ENCODE measurements at places on chromosomes 16 and 17.

DNA sequence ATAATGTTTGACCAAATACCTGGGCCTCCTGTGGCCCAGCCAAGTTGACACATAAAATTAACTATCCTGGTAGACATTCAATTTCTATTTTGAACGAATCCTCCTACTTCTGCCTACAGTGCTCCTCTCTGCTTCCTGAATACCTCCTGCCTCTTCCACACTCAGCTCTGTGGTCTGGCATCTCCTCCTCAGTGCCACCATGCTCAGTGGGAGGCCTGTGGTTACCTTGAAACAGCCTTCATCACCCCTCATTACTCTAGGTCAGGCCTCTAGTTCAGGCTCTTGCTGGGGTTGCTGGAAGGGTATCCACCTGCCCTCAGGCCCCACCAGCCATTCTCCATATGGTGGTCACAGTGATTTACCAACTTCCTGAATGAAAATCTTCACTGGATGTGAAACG lies 5.1 kb downstream of the LYRM9 start:
- no peak for DNase-seq

DNA sequence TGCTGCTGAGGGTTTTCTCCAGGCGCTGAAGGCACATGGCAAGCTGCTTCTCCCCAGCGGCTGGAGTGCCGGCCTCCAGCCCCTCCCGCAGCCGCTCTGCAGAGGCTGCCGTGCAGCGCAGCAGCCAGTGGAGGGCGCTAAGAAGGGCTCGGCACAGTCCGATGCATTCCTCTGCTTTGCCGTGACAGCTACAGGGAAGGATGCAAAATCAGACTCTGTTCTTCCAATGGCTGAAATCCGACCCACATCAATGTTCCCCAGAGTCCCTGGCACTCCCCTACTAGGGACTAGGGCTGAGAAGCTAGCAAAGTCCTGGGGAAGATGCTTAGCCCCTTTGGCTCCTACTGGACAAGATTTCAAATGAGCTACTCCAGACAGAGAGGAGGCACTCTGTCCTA lies 19.0 kb downstream of the MED24 start:
- DNase-seq: no peak

DNA sequence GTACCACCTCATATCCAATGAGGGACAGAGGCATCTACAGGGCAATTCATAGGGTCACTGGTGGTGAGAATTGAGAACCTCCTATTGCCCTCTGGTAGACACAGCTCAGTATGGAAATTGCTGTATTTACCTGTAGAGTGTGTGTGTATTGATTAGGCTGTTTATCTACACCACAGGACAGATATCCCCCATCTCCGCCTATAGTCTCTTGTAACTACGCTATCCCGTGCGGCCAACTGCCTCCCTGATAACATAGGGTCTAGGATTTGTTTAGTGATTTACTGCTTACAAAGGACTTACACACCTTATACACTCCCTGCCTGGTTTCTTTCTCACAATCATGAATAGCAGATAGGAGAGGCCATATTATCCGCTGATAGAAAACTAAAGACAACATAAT lies 1.7 kb upstream of the STAT3 start:
- DNase-seq: no peak

DNA sequence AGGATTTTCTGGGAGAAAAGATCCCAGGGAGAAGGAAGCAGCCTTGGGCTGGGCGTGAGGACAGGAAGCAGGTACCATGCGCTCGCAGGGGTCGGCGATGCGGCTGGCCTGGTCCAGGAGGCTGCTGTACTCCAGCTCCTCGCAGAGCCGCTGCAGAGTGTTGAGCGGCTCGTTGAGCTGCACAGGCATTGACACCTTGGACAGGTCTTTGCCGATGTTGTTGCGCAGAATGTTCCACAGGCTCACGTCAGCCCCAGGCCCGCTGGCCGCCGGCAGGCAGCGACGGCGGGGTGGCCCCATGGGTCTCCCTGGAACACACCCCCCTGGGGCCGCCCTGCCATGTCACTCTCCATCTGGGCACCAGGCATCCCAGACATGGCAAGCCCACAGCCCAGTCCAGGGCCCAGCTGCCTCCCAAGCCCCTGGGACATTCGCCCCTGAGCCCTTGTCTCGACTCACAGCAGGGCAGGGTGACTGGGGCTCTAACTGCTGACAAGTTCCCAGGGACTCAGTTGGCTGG lies 8.0 kb downstream of the OSBPL7 start:
- DNase-seq: no peak

DNA sequence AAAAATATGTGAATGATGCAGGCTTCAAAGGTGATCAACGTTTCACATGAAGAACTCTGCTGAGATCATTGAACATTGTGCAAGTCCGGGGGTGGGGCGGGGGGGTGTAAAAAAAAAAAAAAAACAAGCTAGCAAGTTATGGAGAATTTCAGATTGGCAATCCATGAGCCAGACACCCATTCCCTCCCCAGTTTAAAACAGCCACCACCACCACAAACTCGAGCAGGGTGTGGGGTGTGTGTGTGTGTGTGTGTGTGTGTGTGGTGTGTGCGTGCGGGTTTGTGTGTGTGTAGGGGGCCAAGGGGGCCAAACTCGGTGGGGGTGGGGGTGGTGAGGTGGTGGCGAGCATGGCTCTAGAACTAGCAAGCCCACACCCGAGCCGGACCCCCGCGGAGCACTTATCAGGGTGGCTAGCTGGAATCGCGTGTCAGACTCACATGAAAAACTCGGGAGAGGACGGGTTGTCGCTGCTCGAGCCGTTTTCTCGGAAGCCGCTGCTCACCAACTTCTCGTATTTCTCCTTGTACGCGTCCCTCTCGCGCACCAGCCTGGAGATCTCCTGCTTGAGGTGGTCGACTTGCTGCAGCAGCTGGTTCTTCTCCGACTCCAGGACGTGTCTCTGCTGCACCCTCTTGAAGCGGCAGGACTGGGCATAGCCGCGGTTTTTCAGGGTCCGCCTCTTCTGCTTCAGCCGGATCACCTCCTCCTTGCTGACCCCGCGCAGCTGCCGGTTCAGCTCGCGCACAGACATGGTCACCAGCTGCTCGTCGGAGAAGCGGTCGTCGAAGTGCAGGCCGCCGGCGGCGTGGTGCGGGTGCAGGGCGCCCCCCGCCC lies 2.0 kb downstream of the MAF start:
- no peak for DNase-seq

DNA sequence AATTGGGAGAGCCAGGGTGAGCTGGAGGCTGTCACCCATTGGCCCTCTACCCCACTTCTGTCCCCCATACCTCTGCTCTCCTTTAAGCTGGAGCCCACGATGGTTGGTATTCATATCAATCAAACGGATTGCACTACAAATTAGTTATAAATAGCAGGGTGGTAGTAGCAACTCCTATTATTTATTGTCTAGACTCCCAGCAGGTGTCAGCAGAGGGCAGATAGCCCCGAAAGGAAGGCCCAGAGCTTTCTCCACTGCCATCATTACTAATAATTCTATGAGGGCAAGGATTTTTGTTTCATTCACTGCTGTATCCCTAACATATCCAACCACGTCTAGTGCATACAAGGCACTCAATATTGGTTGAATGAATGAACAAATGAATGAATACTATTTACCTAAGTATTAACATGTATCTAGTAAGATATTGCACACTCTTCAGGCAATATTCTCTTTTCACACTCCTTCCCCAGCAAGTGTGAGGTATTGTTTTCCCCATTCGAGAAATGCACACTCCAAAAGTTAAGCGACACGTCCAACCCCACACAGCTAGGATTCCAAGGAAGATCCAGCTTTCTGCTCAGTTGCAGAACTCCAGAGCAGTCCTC lies 6.3 kb downstream of the C17orf50 start:
- DNase-seq: peak; percentile 51

- no peak for DNase-seq
These were observed 509.6 kb downstream of the MAF start for GRCh38 chr16:79090966-79091365.

- no peak for DNase-seq
These were observed 12.7 kb downstream of the SCGB1C2 start for GRCh38 chr17:149897-150584.

GRCh38 chr17:42579794-42580551 lies 2.4 kb upstream of the PSMC3IP start:
- no peak for DNase-seq

DNA sequence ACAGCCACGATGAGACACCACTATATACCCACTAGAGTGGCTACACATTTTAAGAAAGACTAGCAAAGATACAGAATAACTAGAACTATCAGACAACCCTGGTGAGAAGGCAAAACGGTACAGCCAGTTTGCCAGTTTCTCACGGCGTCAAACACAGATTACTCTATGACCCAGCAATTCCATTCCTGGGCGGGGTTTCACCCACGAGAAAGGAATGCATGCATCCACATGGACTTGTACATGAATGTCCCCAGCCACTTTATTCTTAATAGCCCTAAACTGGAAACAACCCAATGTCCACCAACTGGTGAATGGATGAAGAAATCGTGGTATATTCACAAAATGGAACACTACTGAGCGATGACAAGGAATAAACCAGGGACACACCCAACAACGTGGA lies 74.5 kb downstream of the MYH10 start:
- DNase-seq: no peak

GRCh38 chr17:67785504-67785903 lies 39.8 kb upstream of the BPTF start:
- DNase-seq: no peak

- DNase-seq: no peak
These were observed 16.7 kb upstream of the BAIAP2 start for GRCh38 chr17:81018044-81018802.

DNA sequence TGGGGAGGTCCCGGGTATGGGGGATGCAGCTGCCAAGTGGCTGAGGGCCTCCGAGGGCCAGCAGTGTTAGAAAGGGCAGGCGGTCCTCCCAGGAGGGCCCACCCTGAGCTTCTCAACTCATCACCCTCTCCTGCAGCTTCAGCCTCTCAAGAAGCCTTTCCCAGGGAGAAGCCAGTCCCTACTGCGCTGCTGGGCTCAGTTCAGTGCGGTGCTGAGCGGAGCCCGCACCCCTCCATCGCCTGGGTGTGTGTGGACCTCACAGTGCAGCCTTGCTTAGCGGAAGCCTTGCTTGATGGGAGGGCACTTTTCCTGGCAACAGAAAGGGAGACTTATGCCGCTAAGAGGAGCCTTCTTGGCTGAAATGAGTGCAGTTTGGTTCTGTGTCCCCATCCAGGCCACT lies 3.5 kb upstream of the APRT start:
- DNase-seq: no peak

GRCh38 chr17:66900126-66901010 lies 64.1 kb upstream of the CACNG4 start:
- DNase-seq: peak; percentile 19

- no peak for DNase-seq
These were observed 12.5 kb downstream of the SLC43A2 start for GRCh38 chr17:1616101-1616500.

DNA sequence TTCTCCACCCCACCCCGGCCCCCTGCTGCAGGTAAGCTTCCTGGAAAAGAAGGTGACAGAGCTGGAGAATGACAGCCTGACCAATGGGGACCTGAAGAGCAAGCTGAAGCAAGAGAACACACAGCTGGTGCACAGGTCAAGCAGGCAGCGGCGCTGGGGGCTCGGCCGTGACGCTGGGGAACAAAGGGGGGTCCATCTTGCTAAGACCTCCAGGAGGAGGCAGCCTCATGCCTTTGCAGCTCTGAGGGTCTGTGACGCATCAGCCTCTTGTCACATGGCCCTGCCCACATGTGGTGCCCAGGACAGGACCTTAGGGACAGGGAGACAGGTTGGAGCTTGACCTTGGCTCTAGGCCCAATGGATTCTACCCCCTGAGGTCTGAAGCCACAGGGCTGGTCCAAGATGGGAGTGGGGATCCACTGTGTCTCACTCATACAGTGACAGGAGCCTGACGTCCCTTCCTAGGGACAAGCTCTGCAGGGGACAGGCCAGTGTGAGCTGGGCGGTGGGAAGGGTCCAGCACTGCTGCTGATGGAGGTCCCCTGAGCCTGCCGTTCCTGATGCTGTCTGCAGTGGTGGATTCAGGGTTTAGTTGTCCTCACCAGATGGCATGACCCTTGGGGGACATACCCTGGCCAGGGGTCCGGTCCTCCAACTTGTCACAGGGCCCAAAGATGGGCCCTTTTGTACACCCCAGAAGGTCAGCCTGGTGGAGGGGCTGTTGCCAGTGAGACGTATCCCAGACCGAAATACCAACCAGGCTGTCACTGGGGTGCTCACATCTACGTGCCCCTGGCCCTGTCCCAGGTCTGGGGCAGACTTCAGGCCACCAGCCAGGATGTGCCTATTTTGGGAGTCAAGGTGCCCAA lies 132.6 kb downstream of the RAB11FIP4 start:
- DNase-seq: no peak

- DNase-seq: no peak
These were observed 14.6 kb downstream of the NUDT7 start for GRCh38 chr16:77736879-77737278.

DNA sequence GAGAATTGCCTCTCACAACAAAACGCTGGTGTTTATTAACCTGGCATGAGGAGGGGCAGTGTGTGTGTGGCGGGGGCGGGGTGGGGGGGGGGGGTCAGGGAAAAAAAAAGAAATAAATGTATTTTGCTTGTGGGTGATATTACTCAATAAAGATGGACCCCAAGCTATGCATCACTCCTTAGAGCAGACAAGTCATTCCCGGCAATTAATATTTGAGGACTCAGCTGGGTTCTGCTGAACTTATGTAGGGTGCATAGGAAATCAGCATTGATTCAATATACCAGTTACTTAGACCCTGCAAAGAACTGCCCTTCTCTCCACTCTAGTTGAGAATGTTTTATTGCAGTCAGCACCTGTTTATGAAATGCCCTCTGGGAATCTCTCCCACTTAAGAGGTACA lies 206.2 kb upstream of the MAF start:
- DNase-seq: no peak

DNA sequence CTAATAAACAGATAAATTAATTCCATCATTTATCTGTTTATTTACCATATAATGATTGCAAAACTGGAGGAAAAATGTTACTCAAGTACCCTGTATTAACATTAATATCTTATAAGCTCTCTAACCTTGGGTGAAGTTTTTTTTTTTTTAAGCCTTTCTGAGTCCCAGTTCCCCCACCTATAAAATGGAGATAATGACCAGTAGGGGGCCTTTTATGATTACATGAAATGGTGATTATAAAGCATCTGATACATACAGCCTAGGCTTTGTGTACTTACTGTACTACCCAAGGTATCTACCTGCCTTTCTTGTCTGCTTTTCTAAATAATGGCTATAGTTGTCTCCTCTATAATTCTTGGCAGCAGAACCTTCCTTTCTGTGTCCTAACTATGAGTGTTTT lies 22.6 kb downstream of the LRRC36 start:
- peak; percentile 75 for DNase-seq

- peak; percentile 83 for DNase-seq
These were observed at the start of the genes ACACA and TADA2A for GRCh38 chr17:37406635-37407461. Gene ACACA, minus strand, starts transcription at chr17:37406836. Its CDS starts 537 bp downstream, at chr17:37406299. Gene TADA2A, plus strand, starts transcription at chr17:37406886. Its CDS starts 4,480 bp downstream, at chr17:37411366.

- no peak for DNase-seq
These were observed 22.5 kb downstream of the CCR7 start for GRCh38 chr17:40542558-40543411.

DNA sequence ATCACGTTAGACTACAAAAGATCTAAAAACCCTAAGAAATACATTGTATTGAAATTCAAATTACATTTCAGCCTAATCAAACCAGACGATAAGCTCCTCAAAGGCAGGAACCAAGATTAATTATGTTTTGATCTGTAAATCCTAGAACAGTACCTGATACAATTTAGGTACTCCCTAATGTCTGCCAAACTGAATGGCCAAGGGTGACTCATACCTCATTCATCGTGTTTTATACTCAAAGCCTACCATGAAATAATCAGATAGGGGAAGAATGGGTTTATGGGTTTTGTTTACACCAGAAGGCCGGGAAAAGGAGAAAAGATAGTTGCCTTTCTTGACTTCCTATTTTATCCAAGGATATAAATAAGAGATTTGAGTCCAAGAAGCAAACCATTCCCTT lies 19.3 kb downstream of the MMD start:
- no peak for DNase-seq
